ENCODE measurements at places on chromosomes 7 and 10.

GRCh38 chr7:79927116-79927515 is 207.5 kb upstream of the GNAI1 start:
- DNase-seq, result no peak

GRCh38 chr7:116317907-116318306 is 107.6 kb downstream of the TES start:
- no peak for DNase-seq

- no peak for DNase-seq
Measured at GRCh38 chr10:84160663-84161362, 12.8 kb upstream of the GPR15LG start.

GRCh38 chr7:27808626-27809025 is 68.7 kb downstream of the TAX1BP1 start:
- DNase-seq, result no peak

DNA sequence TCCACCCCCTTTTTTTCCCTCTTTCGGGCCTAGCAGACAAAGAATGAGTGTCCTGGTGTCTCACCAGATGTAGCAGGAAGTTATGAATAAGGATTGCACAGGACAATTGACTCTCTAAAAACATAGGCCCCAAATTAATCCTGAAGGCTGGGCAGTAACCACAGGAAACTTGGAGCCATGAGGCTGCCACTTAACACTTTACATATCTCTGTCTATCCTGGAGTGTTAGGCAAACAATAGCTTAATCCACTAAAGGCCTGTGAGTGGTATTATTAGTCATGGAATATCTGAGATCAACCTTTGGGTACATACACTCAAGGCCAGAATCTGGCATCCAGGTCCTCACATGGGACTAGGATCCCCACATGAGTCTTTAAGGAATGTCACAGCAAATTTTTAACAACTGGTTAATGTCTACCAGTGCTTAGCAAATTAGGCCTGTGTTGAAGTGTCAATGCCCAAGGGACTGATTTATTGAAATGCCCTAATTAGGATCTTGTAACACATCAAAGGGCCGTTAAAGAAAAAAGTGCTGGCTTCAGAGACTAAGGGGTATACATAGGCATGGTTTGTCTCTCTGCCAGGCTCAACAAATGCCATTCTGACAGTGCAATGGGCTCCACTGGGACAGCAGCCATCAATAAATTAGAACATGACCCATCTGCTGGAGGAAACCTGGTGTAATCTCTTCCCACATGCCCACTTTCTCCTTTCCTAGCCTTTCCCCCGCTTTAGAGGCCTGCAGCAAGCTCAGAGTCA is 196.7 kb upstream of the TBX20 start:
- DNase-seq, result no peak

GRCh38 chr10:78889536-78890063 is 179.2 kb upstream of the ZMIZ1 start:
- DNase-seq, result no peak
